AG04450 (cell line): ENCODE measurements at places on chromosomes 16 and 17. TPM values are rescaled to one million over a fixed set of nuclear protein-coding genes. Genes with fewer than 3 reads are reported as not detected.

The SGCA gene
- 0.16 and 0.21 TPM in 2 replicates for polyA plus RNA-seq

The SLC16A5 gene
- polyA plus RNA-seq, result 2.9 and 3.6 TPM in 2 replicates

The CLN3 gene
- polyA plus RNA-seq, result 18.7 and 20.4 TPM in 2 replicates

The AKAP1 gene
- 6.5 and 12.4 TPM in 2 replicates for polyA plus RNA-seq

The ERCC4 gene
- 9.8 and 11.4 TPM in 2 replicates for polyA plus RNA-seq

The GP1BA gene
- not detected in 2 replicates for polyA plus RNA-seq

The NPIPB8 gene
- polyA plus RNA-seq, result 0.69 and 0.81 TPM in 2 replicates

The ABCC11 gene
- polyA plus RNA-seq, result 0.06 and 0.19 TPM in 2 replicates

GRCh38 chr16:3183445-3184139 is 4.4 kb upstream of the OR1F1 start:
- DNase-seq, result no peak

GRCh38 chr16:27505297-27506236 is 44.1 kb downstream of the GTF3C1 start:
- no peak for DNase-seq

DNA sequence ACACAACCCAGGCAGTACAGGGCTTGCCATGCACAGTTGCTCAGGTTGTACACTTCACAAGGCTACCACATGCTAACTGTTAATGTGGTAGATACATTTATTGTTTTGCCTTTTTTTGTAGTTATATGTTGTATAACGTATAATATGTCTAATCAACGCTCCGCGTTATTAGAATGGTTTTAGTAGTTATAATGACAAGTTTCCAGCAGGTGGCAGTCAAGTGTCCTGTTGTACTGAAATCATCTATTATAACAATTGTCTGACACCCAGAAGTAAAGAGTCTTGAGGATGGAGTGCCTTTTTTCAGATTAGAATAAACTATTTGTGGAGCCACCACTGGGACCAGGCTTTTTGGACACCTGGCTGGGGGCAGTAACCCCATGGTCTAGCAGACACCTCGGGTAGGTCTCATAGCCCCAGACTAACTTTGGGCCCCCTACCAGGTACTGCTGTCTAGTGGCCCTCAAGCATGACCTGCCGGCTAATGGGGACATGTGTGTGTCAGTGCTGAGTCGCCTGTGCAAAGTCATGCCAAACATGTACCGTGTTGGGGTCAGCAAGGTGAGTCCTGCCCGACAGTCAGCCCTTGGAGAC is 32.8 kb downstream of the MYO15A start:
- DNase-seq, result no peak

GRCh38 chr16:55275167-55275566 is 48.8 kb upstream of the IRX6 start:
- no peak for DNase-seq

GRCh38 chr17:2610195-2611175 is 17.0 kb downstream of the PAFAH1B1 start:
- DNase-seq, result no peak

DNA sequence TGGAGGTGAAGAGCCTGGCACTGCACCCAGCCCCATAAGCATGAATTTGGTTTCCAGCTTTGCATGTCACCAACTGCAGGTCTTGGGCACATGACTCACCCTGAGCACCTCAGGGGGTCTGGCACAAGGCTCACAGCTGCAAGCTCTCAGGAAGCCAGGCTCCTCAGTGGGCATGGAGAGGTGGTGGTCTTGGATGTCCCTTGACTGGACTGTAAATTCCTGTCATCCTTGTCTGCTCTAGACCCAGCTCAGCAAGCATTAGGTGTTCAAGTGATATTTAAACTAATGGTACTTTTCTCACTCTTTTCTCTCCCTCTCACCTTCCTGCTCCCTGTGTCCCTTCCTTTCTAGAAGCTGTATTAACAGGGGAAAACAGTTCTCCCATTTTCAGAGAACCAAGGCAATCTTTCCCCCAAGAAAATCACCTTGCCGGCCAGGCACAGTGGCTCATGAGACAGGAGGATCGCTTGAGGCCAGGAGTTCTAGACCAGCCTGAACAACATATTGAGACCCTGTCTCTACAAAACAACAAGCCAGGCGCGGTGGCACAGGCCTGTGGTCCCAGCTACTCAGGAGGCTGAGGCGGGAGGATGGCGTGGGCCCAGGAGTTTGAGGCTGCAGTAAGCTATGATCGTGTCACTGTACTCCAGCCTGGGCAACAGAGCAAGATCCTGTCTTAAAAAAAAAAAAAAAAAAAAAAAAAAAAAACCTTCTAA is 5.1 kb upstream of the KIFC3 start:
- DNase-seq, result no peak

DNA sequence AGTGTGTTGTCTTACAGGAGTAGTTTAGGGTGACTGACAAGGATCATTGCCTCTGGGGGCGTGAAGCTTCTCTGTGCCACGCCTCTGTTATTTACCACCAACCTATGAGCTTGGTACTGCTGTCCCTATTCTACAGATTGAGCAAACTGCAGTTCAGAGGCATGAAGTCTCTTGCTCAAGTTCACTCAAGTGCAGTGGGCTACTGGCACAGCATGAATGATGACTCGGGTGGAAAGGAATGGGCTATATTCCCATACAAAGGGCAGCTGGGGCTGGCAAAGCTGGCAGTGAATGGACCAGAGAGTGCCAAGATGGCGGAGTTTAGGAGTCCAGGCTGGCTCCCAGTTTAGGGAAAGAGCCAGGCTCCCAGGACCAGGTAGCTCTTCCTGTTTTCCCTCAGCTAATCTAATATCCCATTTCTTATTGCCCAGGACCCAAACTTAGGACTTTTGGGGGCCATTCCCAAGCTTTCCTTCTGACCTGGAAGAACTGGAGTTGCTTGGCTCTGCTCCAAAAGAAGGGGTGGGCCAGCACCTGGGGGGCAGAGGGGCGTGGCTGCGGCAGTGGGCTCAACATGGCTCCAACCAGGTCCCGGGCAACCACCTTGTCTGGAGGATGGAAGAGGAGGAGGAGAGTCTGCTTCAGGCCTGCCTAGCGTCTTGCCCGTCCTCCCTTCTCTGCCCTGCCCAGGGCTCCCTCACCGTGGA is 12.9 kb downstream of the PLK1 start:
- DNase-seq, result no peak

- DNase-seq, result no peak
Measured at GRCh38 chr16:28196387-28196987, 15.3 kb downstream of the XPO6 start.

GRCh38 chr17:44604768-44605485 is 47.6 kb downstream of the FZD2 start:
- DNase-seq, result no peak

DNA sequence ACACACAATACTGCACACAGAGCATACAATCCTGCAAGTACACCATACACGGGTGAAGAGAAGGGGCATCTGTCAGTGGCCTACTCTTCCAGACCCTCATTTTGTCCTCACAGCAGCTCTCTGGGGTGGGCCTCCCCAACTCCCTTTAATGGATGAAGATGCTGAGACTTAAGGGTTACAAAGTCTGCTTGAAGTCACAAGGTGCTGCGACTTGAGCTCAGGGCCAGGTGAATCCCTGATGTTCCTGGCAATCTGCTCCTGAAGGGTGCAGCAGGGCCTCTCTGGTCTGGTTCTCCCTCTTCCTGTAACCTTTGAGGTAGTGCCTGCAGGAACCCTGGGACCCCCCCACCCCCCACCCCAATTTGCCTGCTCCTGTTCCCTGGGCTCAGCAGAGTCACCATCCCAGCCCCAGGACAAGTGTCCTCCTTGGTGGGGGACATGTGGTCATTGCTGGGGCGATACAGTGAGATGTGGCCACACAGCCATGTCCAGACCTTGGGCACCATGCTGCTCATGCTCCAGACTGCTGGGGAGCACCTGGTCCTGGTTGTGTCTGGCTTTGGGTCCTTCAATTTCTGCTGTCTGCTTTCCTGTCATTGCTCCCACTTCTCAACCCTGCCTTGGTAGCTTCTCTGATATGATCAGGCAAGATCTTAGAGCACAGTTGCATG is 107.5 kb downstream of the METRNL start:
- DNase-seq, result no peak

DNA sequence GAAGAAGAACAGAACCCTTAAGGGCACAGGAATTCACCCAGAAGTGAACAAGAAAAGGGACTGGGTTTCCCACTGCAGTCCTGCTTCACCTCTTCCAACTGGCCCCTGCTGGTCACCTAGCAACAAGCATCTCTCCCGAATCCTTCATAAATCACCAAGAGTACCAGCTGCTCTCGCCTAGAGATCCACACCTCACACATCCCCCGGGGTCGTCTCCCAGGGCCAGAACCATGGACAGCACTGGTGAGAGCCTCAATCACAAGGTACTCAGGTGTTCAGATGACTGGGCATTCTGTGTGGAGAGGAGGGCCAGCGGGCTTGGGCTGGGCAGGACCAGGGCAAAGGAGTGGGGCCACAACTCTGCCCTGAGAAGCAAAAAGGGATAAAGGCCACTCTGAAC is 65.9 kb downstream of the CCT6B start:
- no peak for DNase-seq

- no peak for DNase-seq
Measured at GRCh38 chr16:57593021-57593420, 35.4 kb upstream of the ADGRG1 start.

DNA sequence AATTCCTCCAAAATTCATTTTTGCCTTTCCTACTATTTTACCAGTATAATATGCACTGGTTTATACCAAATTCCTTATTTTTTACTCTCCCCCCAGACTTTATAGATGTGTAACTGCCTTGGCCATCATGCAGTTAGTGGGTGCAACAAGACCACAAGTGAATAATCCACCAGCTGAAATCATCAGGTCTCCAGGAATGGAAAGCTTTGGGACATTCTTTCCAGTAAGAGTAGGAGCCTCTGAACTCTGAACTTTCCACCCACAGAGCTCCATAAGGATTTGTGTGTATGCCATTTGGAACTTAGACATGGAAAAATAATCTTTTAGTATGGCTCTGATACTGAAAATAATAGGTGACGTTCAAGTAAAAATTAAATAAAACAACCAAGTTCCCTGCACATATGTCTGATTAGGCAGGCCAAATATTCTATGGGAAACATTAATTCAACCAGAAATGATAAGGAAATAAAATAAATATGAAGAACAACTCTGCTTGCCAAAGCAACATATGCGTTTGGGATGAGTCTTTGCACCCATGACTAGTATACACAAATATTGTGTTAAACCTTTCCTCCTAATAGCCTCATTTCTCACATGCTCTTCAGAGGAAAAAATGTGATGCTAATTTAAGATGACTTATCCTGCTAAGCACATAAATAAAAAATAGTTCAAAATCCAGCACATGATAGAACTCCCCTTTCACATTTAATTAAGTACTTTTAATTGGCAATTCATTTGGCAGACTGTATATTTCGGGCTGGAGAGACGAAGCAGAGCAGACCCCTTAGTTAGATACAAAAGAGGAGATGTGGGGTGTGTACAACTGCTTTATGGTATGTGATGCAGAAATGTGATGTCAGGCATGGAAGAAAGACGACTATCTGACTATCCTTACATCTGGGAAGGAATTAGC is 11.6 kb upstream of the LYRM9 start:
- DNase-seq, result no peak

DNA sequence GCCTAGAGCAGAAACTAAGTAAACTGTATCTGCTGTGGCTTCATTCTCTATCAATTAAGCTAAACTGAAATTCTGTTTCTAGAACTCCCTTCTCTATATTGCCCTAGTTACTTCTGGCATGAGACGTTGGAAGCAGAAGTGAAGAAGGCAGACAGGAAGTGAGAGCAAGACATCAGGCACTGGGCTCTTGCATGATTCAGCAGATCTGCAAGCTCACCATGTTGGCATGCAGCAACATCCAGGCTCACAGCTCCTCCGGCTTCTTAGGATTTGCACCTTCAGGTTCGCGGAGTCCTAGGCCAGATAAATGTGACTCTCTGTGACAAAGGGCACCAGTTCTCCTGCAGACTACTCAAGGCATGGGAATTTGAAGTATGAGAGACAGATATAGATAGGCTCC is 148.3 kb downstream of the CDH8 start:
- no peak for DNase-seq

GRCh38 chr16:50464325-50465290 is 83.6 kb upstream of the NKD1 start:
- DNase-seq, result no peak

- DNase-seq, result no peak
Measured at GRCh38 chr17:72445055-72445991, 324.5 kb downstream of the SOX9 start.

DNA sequence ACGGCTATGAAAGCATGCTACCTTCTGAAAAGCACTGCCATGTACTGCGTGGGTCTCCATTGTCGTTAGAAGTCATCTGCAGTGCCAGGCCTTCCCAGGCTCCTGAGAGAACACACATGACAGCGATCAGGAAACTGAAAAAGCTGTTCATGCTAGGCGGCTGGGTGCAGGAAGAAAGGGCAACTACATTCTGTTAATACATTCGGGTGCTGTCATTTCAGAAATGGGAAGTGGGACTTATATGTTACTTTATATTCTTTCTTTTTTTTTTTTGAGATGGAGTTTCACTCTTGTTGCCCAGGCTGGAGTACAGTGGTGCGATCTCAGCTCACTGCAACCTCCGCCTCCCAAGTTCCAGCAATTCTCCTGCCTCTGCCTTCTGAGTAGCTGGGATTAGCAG is 19.9 kb downstream of the CFAP20 start:
- no peak for DNase-seq
